ENCODE measurements at places on chromosomes 6 and 20. TPM values are rescaled to one million over a fixed set of nuclear protein-coding genes. Genes with fewer than 3 reads are reported as not detected.

Gene PRICKLE4
- 2.2 TPM for total RNA-seq

Gene CYP21A2
- total RNA-seq: 0.60 TPM

Gene ARFGAP1
- total RNA-seq: 26.3 TPM

Gene FAM83D
- 67.0 TPM for total RNA-seq

Gene PRSS16
- 7.7 TPM for total RNA-seq

Gene TRIM26
- 48.3 TPM for total RNA-seq

Gene KCNQ2
- not detected for total RNA-seq

Gene HLA-DOB
- total RNA-seq: 0.52 TPM

Gene SF3B5
- total RNA-seq: 162 TPM

Gene DLL1
- 10.4 TPM for total RNA-seq

Gene MYO6
- 37.4 TPM for total RNA-seq

Gene CHRNA4
- total RNA-seq: not detected

Gene GCLC
- total RNA-seq: 24.5 TPM

Gene CDH22
- 0.40 TPM for total RNA-seq

Gene HLA-DMB
- total RNA-seq: 5.5 TPM
